ENCODE measurements at places on chromosomes 5 and 9.

DNA sequence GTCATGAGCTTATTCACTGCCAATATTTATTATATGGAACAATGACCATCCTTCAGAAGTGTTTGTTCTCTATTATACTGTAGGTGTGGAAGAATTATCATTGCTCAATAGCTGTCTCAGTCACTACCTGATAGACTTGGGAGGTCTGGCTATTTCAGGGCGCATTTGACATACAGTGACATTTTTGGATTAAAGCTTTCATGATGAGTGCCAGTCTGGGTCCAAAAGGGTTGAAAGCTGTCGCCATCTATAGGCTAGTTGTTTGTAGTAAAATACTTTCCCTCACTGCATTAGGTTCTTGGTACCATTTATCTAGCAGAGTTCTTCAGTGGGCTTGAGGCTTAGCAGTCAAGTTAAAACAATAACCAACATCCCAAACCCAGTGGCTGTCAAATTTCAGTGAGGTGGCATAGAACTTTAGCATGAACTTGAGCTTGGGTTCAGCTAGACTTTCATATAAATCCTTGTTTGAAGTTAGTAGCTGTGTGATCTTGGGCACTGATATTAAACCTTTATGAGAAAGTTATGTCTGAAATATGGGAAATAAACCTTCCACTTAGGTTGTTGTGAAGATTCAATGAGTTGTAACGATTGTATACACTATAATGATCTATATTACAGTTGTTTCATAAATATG is 110.5 kb upstream of the CDKN2B start:
- H3K4me3 ChIP-seq: no peak overlapping the region
- no peak overlapping the region for H3K27ac ChIP-seq
- H3K27me3 ChIP-seq: no peaks in the 10 kb centered on the region
- no peaks in the 10 kb centered on the region for H3K4me1 ChIP-seq
- H3K36me3 ChIP-seq: no peaks in the 10 kb centered on the region

GRCh38 chr9:138013836-138014562 is 136.4 kb downstream of the CACNA1B start:
- no peaks in the 10 kb centered on the region for H3K27me3 ChIP-seq
- H3K36me3 ChIP-seq: no peaks in the 10 kb centered on the region
- no peak for DNase-seq
- no peak overlapping the region for H3K4me3 ChIP-seq
- peaks cover 17% of the 10 kb centered on the region for H3K4me1 ChIP-seq
- H3K27ac ChIP-seq: no peak overlapping the region

- no peak overlapping the region for H3K27ac ChIP-seq
- no peaks in the 10 kb centered on the region for H3K36me3 ChIP-seq
- no peak for DNase-seq
- no peaks in the 10 kb centered on the region for H3K27me3 ChIP-seq
- no peaks in the 10 kb centered on the region for H3K4me1 ChIP-seq
These were observed 481.7 kb downstream of the TLE1 start for GRCh38 chr9:81207651-81208050.

GRCh38 chr5:157468293-157468965 is 8.4 kb downstream of the NIPAL4 start:
- no peak overlapping the region for H3K4me3 ChIP-seq
- no peaks in the 10 kb centered on the region for H3K27me3 ChIP-seq
- H3K4me1 ChIP-seq: peaks cover under 1% of the 10 kb centered on the region
- peak overlapping the region; percentile 65 for H3K27ac ChIP-seq
- H3K36me3 ChIP-seq: no peaks in the 10 kb centered on the region
- peak; percentile 92 for DNase-seq

DNA sequence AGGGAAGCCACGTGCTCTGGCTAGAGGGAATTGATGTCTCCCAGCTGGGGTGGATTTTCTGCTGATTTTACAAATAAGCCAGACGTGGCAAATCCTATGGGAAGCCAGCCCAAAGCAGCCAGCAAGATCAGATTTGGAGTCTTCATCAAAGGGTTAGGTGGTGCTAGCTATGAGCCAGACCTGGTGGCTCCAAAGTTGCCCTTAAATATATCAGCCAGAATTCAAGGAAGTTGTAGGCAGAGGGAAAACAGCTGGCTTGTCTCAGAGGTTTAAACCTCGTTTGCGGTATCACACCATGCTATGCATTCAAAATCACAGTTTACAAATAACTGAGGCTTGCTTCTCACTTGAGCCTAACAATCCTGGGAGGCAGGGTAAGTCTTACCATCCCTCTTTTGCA is 313.2 kb downstream of the MLLT3 start:
- H3K4me3 ChIP-seq: no peak overlapping the region
- H3K36me3 ChIP-seq: no peaks in the 10 kb centered on the region
- H3K4me1 ChIP-seq: no peaks in the 10 kb centered on the region
- no peak overlapping the region for H3K27ac ChIP-seq

DNA sequence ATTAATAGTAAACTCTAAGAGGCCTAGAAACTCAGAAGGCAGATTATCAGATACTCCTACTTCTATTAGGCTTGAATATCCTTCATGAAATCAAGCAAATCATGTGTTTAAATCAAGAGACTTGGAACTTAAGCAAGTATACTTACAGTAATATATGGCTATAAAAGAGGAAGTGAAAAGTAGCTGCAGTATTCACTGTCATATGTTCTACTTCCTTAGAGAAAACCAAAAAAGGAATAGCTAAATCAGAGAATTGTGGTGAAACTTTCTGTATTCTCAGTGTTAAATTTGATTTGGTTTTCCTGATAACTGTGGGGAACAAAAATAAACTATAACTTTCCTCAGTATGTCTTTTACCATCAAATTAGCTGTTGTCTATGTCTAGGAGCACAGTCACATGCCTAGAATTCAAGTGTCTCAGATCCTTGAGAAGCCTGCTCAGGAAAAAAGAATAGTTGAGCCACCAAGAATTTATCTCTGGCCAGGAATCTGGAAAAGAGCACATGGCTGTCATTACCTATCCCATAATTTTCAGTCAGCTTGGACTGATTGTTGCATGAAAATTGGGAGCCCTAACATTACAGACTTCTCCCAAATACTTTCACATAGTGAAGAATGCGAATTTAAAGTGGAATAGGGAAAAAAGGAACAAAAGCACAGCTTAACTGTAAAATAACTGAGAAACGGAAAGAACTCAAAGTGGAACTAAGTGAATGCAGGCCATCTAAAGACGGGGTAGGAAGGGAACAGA is 1.7 kb downstream of the FKBP15 start:
- DNase-seq: no peak
- no peaks in the 10 kb centered on the region for H3K27me3 ChIP-seq
- no peaks in the 10 kb centered on the region for H3K36me3 ChIP-seq
- H3K27ac ChIP-seq: no peak overlapping the region
- H3K4me3 ChIP-seq: no peak overlapping the region

DNA sequence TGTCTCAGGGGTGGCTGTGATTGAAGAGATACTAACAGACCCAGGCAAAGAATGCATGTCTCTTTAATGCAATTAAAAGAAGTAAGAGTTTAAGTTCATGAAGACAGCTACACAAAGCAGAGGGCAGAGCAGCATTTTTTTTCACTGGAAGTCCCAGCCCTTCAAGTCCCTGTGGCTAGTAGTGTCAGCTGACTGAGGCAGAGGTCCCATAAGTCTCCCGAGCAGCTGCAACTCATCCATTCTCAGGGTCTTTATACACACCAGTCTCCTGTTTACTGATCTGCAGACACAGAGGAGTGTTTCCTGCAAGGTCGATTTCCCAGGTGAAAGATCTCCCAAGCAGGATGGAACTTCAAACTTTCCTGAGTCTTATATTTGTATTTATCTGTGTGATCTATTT is 169.4 kb upstream of the GLRA1 start:
- no peaks in the 10 kb centered on the region for H3K36me3 ChIP-seq
- H3K4me1 ChIP-seq: no peaks in the 10 kb centered on the region
- DNase-seq: no peak
- no peaks in the 10 kb centered on the region for H3K27me3 ChIP-seq
- no peak overlapping the region for H3K4me3 ChIP-seq

DNA sequence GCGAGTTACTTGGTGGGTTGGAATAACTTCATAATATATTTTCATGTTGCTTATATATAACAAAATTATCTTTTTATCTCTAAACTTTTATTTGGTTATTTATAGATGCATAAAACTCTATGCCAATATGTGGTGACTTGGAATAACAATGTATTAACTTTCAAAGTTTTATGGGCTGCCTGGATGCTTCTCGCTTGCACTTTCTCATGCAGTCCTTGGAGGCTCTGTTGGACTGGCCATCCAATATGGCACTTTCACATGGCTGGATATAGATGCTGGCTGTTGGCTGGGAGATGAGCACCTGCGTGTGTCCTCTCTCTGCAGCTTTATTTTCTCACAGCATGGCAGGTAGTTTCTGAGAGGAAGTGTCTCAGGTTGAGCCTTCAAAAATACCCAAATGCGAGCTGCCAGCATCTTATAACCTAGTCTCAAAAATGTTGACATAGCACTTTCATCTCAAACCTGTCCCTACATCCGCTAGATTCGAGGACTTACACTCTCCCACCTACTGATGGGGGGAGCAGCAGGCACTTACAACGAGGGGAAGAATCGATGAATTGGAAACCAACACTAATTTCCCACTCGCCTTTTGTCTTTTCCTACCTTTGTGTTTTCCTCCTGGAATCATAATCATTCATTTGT is 48.3 kb upstream of the SMARCA2 start:
- H3K27ac ChIP-seq: no peak overlapping the region
- no peak for DNase-seq
- H3K36me3 ChIP-seq: no peaks in the 10 kb centered on the region
- no peaks in the 10 kb centered on the region for H3K4me1 ChIP-seq
- no peaks in the 10 kb centered on the region for H3K27me3 ChIP-seq
- H3K4me3 ChIP-seq: no peak overlapping the region

DNA sequence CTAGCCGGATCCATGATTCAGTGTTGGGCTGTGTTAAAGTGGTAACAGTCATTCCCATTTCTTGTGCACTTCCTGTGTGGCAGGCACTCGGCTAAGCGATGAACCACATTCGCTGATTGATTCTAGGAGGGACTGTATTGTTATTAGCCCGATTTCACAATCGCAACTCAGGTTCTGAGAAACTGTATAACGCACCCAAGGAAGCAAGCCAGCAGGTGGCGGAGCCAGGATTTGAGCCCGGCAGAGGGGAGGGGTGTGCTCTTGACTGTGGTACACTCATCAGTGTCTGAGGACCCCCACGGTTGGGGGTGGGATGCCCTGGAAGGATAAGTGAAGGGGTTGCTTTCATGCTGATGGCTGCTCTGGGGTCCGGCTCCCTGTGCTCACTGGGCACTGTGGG is 34.7 kb downstream of the LRSAM1 start:
- no peak overlapping the region for H3K4me3 ChIP-seq
- peaks cover 7% of the 10 kb centered on the region for H3K36me3 ChIP-seq
- DNase-seq: no peak
- H3K27me3 ChIP-seq: no peaks in the 10 kb centered on the region
- no peaks in the 10 kb centered on the region for H3K4me1 ChIP-seq
- no peak overlapping the region for H3K27ac ChIP-seq

- no peaks in the 10 kb centered on the region for H3K4me1 ChIP-seq
- H3K36me3 ChIP-seq: no peaks in the 10 kb centered on the region
- DNase-seq: no peak
- H3K27ac ChIP-seq: no peak overlapping the region
These were observed 30.7 kb upstream of the IRX1 start for GRCh38 chr5:3564827-3565518.

- no peaks in the 10 kb centered on the region for H3K36me3 ChIP-seq
- H3K4me3 ChIP-seq: no peak overlapping the region
- H3K27ac ChIP-seq: no peak overlapping the region
- H3K27me3 ChIP-seq: no peaks in the 10 kb centered on the region
These were observed 163.7 kb downstream of the GAPVD1 start for GRCh38 chr9:125425170-125425897.

- no peak overlapping the region for H3K27ac ChIP-seq
- no peak overlapping the region for H3K4me3 ChIP-seq
- no peaks in the 10 kb centered on the region for H3K36me3 ChIP-seq
- no peaks in the 10 kb centered on the region for H3K4me1 ChIP-seq
- no peaks in the 10 kb centered on the region for H3K27me3 ChIP-seq
These were observed 32.1 kb downstream of the FST start for GRCh38 chr5:53512539-53512938.

- H3K36me3 ChIP-seq: no peaks in the 10 kb centered on the region
- no peaks in the 10 kb centered on the region for H3K4me1 ChIP-seq
- no peak overlapping the region for H3K4me3 ChIP-seq
These were observed 88.4 kb upstream of the TNFSF8 start for GRCh38 chr9:115018547-115019435.

DNA sequence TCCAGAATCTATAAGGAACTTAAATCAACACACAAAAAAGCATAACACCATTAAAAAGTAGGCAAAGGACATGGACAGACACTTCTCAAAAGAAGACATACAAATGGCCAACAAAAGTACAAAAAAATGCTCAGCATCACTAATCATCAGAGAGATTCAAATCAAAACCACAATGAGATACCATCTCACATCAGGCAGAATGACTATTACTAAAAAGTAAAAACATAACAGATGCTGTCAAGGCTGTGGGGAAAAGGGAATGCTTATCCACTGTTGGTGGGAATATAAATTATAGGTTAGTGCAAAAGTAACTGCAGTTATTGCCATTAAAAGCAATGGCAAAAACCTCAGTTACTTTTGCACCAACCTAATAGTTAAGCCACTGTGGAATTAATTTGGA is 32.2 kb upstream of the SPATA31D4 start:
- H3K36me3 ChIP-seq: no peaks in the 10 kb centered on the region
- H3K4me1 ChIP-seq: no peaks in the 10 kb centered on the region
- no peaks in the 10 kb centered on the region for H3K27me3 ChIP-seq
- no peak for DNase-seq
- H3K27ac ChIP-seq: no peak overlapping the region

GRCh38 chr9:95044731-95045508 is 272.6 kb downstream of the FANCC start:
- H3K27me3 ChIP-seq: no peaks in the 10 kb centered on the region
- peak; percentile 74 for DNase-seq
- H3K27ac ChIP-seq: peak overlapping the region; percentile 90
- no peak overlapping the region for H3K4me3 ChIP-seq
- H3K4me1 ChIP-seq: peaks cover 32% of the 10 kb centered on the region
- no peaks in the 10 kb centered on the region for H3K36me3 ChIP-seq

- H3K27me3 ChIP-seq: no peaks in the 10 kb centered on the region
- no peak overlapping the region for H3K27ac ChIP-seq
- H3K4me1 ChIP-seq: peaks cover 12% of the 10 kb centered on the region
- H3K4me3 ChIP-seq: no peak overlapping the region
- no peaks in the 10 kb centered on the region for H3K36me3 ChIP-seq
These were observed 84.4 kb downstream of the TLE4 start for GRCh38 chr9:79656169-79656568.

- H3K36me3 ChIP-seq: no peaks in the 10 kb centered on the region
- H3K4me1 ChIP-seq: peaks cover 25% of the 10 kb centered on the region
- DNase-seq: no peak
- H3K4me3 ChIP-seq: no peak overlapping the region
These were observed 162.0 kb downstream of the RGS3 start for GRCh38 chr9:113625486-113625885.

DNA sequence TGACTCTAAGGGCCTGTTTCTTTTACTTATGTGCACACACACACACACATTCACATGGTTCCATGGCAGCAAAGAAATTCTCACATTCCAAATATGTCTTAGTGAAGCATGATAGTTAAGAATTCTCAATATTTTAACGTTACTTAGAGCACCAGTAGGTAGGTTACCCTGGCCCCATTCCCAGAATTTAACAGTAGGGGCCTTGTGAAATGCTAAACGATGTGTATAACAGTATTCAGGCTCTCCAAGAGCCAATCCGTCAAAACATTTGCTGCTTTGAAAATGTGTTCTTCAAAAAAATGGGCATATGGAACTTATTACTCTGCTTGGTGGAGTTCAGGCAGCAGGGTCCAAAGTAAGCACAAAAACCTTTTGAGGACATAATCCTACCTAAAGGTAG is 93.7 kb upstream of the DAB2 start:
- H3K4me3 ChIP-seq: no peak overlapping the region
- no peak overlapping the region for H3K27ac ChIP-seq
- no peak for DNase-seq

- no peak overlapping the region for H3K4me3 ChIP-seq
- no peaks in the 10 kb centered on the region for H3K27me3 ChIP-seq
- peaks cover 20% of the 10 kb centered on the region for H3K36me3 ChIP-seq
- no peak overlapping the region for H3K27ac ChIP-seq
- H3K4me1 ChIP-seq: peaks cover 17% of the 10 kb centered on the region
- no peak for DNase-seq
These were observed 10.5 kb downstream of the IRF1 start for GRCh38 chr5:132480042-132480441.
